ENCODE measurements at places on chromosomes 2 and 18. TPM values are rescaled to one million over a fixed set of nuclear protein-coding genes. Genes with fewer than 3 reads are reported as not detected.

DNA sequence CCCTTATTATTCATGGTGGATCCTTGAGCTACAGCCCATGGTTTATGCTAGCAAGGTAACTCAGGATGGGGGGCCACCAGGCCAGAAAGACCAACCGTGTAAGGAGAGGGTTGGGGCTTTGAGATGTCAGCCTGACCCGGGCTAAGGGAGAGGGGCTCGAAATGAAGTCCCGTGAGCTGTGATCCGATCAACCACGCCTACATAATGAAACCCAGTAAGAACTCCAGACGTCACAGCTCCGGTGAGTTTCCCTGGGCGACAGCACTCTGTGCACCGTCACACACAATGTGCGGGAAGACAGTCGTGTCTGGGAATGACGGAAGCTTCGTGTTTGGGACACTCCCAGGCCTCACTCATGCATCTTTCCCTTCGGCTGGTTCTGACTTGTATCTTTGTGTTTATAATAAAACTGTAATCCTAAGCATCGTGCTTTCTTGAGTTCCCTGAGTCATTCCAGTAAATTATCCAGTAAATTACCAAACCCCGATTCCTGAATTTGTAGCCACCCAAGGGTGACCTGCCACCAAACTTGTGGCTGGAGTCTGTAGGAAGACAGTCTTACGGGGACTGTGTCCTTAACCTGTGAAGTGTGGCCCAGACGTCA, 44.2 kb downstream of the CYP27C1 start:
- peak; percentile 90 for DNase-seq

DNA sequence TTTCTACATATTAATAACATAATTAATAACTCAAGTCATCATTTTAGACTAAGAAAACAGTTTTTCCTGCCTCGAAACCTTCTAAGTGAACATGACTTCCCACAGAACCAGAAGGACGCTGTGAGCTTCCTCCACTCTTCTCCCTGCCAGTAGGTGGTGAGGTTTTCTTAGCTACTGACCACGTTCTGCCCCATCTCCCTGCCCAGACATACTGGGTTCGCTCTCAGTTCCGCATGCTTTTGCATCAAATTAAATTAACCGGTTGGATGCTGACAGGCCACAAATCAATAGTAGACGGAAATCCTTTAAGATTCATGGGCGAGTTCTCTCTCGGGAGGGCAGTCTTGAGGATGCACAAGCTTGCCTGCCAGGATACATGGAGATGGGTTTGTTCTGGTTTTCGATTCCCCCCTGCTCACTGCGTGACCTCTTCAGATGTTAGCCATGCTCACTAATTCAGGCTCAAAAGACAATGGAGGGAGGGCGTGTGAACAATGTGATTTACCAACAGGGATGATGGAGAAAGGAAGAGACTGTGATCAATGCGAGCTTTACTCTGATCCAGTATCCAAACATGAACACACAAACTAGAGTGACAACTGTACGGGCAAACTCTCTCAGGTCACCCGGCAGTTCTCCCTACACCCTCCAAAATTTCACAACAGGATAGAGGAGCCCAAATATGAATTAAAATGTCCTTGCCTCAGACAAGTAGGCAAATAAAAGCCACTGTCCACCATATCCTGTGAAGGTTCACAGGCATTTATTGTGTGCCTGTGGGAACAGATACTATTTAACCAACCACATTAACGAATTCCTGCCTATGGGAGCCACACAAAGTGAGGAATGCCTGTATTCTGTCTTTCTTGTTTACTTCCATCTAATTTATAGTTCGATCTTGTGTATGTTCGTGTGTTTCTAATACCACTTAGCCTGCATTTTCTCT, 375.7 kb downstream of the EIPR1 start:
- no peak for DNase-seq

DNA sequence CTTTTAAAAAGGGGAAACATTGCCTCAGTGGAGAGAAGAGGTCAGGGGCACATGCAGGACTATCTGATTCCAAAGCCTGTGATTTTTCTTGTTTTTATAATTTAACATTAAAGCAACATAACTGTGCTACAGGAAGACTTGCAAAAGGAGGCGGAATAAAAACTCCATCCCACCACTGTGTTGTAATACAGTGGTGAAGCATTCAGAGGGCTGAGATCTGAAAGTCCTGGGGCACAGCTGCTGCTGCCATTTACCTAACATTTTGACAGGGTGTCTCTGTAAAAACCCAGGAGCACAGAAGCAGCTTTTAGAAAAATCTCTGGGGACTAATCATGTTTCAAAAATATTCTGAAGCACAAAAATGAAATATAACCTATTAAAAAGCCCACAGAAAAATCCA, 97.6 kb downstream of the GRB14 start:
- DNase-seq = no peak

DNA sequence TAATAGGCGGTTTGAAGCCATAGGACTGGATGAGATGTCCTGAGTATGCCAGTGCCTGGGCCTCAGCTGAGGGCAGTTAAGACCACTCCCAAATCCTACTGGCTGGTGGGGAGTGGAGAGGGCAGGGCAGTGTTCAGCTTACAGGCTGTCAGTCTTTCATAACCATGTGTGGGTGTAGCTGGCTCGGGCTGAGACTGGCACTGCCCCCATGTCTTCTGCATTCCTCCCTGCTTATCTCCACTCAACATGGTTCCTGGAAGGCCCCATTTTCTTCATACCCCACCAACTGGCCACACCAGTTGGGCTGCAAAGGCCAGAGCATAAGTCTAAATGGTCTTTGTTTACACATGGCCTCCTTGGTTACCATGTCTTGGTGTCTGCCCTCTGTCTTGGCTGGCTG, 17.2 kb upstream of the IL37 start:
- DNase-seq = no peak

- no peak for DNase-seq
Observed at GRCh38 chr2:95375532-95376150, 26.9 kb upstream of the FAHD2A start.

GRCh38 chr2:28094739-28095138, 204.2 kb downstream of the BABAM2 start:
- no peak for DNase-seq

DNA sequence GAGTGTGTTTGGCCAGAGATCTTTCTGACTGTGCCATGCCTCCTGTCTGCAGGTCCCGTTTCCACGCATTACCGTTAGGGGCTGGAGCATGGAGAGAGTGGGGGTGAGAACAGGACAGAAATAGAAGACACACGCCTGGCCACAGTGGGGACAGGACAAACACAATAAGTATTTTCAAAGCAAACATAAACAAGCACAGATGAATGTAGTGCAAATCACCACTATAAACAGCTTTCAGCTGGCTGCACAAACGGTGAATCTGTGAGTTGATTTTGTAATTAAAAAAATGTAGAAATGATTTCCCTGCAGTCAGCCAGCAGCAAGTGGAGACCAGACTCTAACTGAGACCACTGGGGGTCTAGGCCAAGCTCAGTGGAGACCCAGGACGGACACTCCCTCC, 6.8 kb downstream of the KCNK3 start:
- DNase-seq = no peak

GRCh38 chr2:127193164-127193966, 26.7 kb downstream of the CYP27C1 start:
- no peak for DNase-seq

Gene MLPH
- 16.1 TPM for polyA plus RNA-seq

Gene DSC3
- not detected for polyA plus RNA-seq

Gene NCKAP5
- 2.1 TPM for polyA plus RNA-seq

Gene PDCD1
- polyA plus RNA-seq = not detected

Gene CYP26B1
- polyA plus RNA-seq = 0.27 TPM

Gene ALPI
- polyA plus RNA-seq = not detected

Data from BJ (cell line).